ENCODE measurements at places on chromosomes 3 and 15.

- DNase-seq = no peak
These were observed 21.3 kb downstream of the LSAMP start for GRCh38 chr3:116423945-116424344.

DNA sequence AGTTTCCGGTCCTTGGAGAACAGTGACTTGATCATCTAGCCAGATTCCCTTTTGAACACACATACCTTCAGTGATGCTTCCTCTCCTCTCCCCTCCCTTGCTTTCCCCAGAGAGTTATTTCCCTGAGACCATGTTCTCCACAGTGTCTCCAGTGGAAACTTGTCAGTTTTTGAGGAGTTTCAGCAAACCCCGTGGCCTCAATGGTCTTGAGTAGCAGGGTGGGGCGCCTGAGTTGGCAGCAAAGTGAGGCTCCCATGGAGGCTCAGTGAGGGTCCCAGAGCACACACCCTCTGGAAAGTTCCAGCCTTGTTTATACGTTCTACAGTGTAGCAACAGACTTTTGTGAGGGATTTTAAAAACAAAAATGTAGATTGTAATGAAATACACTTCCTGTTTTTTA is 135.1 kb downstream of the LRRC28 start:
- DNase-seq = no peak

DNA sequence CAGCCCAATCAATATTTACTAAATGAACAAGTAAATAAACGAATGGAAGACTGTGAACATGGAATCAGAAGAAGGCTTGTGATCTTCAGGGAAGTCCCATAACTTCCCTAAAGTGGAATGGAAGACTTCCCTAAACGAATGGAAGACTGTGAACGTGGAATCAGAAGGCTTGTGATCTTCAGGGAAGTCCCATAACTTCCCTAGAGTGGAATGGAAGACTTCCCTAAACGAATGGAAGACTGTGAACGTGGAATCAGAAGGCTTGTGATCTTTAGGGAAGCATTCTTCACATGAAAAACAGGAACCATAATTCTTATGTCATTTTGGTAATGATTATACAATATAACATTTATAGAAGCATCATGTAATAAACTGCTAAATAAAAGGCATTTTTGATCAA is 38.8 kb downstream of the EOGT start:
- DNase-seq = no peak

GRCh38 chr3:16666206-16666605 is 61.0 kb upstream of the DAZL start:
- DNase-seq = no peak

DNA sequence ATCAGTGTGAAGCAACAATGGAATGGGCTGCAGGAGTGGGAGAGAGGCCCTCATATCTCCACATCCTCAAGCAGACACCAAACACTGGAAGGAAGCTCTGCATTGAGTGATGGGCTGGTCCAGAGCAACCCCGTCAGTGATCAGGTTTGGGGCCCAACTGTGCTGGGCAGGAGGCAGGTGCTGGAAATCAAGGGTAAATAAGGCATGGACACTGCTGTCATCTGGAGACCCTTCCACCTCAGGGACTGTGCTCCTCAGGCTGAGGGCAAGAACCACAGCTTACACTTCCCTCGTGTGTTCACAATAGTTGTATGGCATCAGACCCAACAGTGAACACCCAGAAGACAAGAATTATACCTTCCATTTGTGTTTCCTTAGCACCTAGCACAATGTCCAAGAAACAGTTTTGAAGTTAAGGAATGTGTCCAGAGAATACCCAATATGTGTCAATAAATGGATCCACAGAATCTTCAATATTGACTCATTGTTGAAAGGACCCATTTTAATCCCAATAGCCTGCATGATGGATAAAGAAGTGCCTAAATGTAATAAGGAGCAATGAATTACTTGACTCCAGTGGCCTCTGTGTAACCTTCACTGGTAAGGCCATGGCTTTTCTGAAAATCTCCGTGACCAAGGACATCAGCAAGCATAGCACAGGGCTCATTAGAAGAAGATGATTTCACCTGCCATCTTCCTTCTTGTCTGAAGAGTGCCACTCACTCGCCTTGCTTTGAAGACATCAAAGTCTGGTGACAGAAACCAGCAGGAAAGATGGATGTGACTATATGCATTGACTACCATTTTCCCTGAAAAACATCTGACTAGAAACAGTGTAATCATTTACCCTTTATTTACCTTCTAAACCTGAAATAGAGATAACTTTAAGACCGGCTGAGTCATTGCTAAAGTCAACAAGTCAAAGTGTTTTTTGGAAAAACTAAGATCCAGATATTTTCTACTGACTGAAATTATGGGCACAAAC is 7.0 kb upstream of the AHSG start:
- no peak for DNase-seq

DNA sequence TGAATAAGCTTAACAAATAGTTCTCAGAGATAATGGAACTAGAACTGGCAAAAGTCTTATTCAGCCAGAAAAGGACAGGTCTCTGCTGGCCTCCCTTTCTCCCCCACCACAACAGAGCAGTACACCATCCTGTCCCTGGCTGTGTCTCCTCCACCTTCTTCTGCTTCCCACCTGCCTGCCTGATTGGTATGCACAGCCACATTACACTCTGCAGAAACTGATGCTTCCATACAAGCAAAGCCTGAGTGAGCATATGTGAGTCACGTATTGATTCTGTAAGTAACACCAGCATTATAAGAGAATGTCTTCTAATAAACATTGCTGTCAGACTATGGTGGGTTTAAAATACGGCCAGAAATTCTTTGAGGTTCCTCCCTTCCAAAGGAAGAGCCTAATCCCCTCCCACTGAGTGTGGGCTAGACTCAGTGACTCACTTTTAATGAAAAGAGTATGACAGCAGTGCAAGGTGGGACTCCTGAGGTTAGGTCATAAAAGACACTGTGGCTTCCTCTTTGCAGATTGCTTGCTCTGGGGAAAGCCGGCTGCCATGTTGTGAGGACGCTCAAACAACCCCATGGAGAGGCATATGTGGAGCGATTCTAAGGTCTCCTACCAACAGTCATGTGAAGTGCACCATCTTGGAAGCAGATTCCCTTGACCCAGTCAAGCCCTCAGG is 44.4 kb downstream of the ANXA2 start:
- no peak for DNase-seq

DNA sequence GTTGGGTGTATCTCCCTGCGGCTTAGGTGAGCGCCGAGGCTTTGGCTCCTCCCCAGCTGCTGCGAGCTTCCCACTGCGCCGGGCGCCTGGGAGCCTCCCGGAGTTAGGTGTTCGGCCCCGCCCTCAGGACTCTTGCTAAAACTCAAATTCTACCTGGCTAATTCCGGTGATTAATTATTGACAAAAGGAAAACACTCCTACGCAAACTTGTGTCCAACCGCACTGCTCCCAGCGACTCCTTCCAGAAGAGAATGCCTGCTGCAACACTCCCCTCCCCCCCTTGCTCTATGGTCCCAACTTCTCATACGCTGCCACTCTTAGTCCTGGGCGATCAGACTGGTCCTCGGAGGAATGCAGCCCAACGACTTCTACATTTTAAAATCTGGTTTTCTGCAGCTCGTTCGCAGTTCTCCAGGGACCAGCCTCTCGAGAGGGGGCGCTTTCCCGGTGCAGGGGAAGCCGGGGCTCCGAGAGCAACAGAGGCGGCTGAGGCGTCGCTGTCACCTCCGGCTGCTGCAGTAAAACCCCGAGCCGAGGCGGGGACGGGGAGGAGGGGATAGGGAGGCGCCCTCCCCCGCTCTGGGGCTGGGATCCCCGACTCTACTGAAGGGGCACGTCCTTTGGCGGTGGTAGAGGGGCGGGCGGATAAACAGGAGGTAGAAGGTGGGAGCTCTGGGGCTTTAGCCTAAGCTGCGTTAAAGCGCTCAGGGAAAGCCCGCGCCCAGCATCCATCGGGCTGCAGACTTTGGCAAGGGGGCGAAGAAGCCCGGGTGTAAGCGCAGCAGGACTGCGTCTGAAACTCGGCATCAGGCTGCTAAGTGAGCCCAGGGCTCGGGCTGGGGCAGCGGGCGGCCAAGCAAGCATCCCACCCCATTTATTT is at the start of gene SPTSSB:
Gene SPTSSB (minus strand): TSS at position 77 of the 880 bp plus-strand sequence. CDS start 25,194 bp downstream, outside the sequence.
- peak; percentile 32 for DNase-seq

All from femur (tissue), 1 donor.